ENCODE measurements at places on chromosomes 12 and 14.

- DNase-seq: no peak
Measured at GRCh38 chr14:90301668-90302090, 30.1 kb downstream of the NRDE2 start.

- DNase-seq: no peak
Measured at GRCh38 chr14:92702441-92702918, 45.9 kb downstream of the LGMN start.

DNA sequence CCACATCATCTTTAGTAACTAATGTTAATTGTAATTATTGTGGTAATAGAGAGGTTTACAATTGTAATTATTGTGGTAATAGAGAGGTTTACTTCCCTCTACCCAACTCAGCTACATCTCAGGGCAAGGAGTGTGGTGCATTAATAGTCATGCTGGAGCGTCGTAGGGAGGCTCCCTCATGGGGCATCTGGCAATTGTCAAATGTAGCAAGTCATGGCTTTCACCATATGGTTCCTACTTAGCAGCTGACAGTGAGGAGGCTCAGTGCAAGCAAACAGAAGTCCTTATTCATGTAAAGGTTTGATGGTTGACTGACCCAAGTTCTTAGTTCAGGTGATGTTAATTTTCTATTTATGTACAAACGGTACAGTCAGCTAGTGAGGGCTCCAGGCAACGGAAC, 1012.0 kb downstream of the FLRT2 start:
- no peak for DNase-seq

- no peak for DNase-seq
Measured at GRCh38 chr14:31320216-31320615, 100.1 kb downstream of the HEATR5A start.

- no peak for DNase-seq
Measured at GRCh38 chr12:132837693-132838409, 9.2 kb upstream of the GOLGA3 start.

DNA sequence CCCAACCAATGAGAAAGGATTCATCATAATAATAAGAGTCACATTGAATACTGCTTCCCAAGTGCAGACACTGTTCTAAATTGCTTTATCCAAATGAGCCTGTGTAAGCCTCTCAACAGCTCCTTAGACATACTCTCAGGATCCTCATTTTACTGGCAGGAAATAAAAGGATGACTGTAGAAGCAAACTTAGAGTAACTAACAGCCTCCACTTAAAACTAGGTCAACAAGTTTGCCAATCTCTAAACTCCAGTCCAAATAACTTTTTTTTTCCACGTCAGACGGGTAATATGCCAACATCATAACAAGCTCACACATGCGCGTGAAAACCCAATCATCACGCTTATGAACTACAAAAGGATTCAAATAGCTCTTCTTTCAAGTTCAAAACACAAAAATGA, 15.3 kb upstream of the DPF3 start:
- no peak for DNase-seq

GRCh38 chr14:92473261-92473968, 40.2 kb upstream of the RIN3 start:
- peak; percentile 47 for DNase-seq

GRCh38 chr12:95681210-95681765, 109.3 kb downstream of the NTN4 start:
- DNase-seq: no peak

- no peak for DNase-seq
Measured at GRCh38 chr12:47549258-47549657, 156.6 kb downstream of the RPAP3 start.

DNA sequence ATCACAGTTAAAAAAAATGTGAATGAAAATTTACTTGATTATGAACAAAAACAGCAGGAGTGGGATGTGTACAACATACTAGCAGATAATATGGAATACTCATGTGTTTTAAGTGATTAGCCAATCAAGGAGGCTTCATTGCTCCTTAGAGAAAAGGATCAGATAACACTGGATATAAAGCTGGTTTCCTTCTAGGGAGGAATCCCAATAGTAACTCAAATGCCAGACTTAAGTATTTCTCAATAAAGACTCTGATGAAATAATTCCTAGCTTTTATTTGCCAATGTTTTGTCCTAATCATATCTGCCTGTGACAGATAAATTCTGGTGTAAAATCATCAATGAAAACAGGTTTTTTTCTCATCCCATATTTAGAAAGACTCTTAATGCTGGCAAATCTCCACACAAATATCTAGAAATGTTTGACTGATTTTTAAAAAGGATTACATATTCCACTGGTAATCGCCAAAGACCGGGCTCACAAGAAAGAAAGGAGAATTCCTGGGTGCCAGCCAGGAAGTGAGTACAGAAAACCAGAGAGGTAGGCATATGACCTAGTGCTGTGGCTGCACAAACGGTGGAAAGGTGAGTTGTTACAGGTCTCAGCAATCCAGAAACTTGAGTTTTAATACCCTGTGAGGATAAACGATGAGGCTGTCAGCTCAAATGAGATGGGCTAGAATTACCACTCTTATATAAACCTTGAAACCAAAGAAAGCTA, 108.6 kb upstream of the TTC7B start:
- no peak for DNase-seq
